ENCODE measurements at places on chromosomes 6 and 20. TPM values are rescaled to one million over a fixed set of nuclear protein-coding genes. Genes with fewer than 3 reads are reported as not detected.

DNA sequence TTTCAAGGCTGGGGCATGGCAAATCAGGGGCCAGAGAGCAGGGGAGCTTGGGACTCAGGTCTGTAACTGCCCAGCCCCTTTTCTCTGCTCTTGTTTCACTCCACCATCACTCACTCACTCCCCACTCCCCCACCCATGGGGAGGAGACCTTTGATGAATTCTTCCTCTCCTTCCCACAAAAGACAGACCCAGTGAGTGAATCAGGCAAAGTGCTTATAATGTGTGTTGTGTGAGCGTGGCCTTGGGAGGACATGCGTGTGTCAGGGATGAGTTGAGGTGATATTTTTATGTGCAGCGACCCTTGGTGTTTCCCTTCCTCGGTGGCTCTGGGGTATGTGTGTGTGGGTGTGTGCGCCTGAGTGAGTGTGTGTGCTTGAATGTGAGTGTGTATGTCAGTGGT lies 1.0 kb upstream of the CUL9 start:
- H3K36me3 ChIP-seq = no peaks in the 10 kb centered on the region
- no peak overlapping the region for H3K27ac ChIP-seq
- H3K4me1 ChIP-seq = peaks cover 10% of the 10 kb centered on the region
- no peak for DNase-seq

RRAGD gene
- total RNA-seq = 19.4 TPM

GRCh38 chr6:168524571-168525001 lies 83.6 kb downstream of the SMOC2 start:
- H3K4me3 ChIP-seq = no peak overlapping the region
- no peak for DNase-seq
- peaks cover 16% of the 10 kb centered on the region for H3K4me1 ChIP-seq
- H3K27ac ChIP-seq = no peak overlapping the region

- peaks cover 3% of the 10 kb centered on the region for H3K4me1 ChIP-seq
- no peaks in the 10 kb centered on the region for H3K27me3 ChIP-seq
Observed at GRCh38 chr6:31627690-31628287, 7.3 kb downstream of the PRRC2A start.

TMEM151B gene
- 1.6 TPM for total RNA-seq

Measured in testis (tissue), 5 donors.